Large intestine (tissue), 12 donors: ENCODE measurements at places on chromosomes 6 and 20.
A peak's percentile ranks its signal among the peaks of the same experiment; 100 is the strongest.

- no peak for DNase-seq
These were observed 8.8 kb downstream of the TMEM151B start for GRCh38 chr6:44278774-44279697.

DNA sequence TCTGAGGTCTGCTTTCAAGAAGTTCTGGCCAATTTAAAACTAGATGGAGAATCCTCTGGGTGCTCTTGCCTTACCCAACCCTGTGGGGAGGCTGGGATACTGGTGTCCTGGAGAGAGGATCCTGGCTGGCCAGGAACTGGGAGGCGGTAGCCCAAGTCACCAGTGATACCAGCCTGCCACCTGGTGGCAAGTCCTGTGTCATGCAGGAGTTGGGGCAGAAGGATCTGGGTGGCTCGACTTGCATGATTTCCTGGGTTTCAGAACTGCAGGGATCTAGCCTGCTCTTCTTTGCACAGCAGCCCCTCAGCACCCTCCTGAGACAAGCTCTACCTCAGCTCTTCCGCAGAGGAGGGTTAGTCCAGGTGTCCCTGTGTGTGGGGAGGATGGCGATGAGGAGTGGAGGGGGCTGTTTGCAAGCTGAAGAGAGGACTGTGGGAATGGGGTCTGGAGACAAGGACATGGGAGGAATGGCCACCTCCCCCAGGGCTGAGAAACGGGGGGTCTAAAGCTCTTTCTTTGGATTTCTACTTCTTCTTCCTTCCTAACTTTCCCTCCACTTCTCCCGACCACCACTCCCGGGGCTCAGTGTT, 4.2 kb downstream of the KCNK17 start:
- DNase-seq, result peak; percentile 69

DNA sequence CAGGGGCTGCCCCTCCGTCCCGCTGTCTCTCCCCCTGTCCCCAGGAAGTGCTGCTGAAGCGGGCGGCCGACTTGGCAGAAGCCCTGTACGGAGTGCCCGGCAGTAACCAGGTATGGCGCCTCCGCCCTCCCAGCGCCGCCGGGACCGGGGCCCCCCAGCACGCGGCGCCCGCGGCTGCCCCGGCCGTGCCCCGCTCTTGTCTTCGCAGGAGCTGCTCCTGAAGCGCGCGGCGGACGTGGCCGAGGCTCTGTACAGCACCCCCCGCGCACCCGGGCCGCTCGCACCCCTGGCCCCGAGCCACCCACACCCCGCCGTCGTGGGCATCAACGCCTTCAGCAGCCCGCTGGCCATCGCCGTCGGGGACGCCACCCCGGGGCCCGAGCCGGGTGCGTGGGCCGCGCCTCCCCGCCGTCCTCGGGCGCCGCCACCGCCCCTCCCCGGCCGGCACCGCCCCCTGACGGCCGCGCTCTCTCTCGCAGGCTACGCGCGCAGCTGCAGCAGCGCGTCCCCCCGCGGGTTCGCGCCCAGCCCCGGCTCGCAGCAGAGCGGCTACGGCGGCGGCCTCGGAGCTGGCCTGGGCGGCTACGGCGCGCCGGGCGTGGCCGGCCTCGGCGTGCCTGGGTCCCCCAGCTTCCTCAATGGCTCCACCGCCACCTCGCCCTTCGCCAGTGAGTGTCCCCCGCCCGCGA, 48.4 kb downstream of the CPXM1 start:
- peak; percentile 37 for DNase-seq

DNA sequence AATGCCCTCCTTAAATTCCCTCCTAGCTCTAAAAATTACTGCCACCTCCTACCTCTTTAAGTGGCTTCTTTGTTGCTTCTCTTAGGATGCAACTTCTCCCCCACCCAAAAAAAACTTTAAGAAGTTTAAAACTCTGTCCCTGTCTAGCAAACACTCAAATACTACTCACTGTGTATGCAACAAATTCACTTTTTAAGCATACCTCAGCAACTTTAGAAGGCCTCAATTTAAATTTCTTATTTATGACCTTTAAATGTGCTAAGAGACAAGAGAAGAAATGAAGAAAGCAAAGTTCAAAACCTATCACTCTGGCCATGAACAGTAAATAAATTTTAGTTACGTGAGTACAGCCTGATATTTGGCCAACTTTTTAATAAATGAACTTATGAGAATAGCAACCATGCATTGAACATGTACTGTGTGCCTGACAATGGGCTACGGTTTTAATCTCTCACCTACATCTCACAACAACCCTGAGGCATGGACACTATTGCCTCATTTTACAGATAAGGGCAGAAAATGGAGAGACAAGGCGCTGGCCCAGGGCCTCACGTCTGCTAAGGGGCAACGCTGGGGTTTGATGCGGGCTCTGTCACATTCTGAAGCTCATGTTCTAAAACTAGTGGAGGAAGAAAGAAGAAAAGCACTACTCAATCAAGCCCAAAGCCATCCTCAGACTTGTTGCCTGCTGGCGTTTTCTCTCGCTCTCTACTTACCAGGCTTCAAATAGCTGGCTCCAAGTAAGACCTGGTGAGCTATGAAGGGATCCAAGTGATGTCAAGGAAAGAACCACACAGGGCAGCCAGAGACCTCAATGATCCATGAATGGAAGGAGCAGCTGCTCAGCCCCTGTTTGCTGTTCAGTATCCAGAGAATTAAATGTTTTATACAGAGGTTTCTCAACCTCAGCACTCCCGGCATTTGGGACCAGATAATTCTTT, 99.8 kb downstream of the TBC1D7 start:
- no peak for DNase-seq

DNA sequence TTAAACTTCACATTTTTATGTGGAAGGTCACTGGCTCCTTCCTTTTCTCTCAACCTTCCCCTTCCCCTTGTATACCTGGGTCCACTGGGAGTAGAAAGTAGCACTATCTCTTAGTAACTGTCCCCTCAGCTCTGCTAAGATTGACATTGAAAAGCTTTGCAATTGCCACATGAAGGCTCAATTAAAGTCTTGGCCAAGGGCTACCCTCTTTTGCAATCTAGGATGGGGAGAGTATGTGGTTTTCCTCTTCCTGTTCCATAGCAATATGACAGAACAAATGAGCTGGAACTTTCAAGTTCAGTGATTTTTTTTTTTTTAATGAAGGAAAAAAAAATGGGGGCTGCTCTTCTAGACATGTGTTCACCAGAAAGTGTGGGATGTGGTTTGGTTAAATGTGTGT, 37.1 kb downstream of the PROKR2 start:
- DNase-seq, result no peak

DNA sequence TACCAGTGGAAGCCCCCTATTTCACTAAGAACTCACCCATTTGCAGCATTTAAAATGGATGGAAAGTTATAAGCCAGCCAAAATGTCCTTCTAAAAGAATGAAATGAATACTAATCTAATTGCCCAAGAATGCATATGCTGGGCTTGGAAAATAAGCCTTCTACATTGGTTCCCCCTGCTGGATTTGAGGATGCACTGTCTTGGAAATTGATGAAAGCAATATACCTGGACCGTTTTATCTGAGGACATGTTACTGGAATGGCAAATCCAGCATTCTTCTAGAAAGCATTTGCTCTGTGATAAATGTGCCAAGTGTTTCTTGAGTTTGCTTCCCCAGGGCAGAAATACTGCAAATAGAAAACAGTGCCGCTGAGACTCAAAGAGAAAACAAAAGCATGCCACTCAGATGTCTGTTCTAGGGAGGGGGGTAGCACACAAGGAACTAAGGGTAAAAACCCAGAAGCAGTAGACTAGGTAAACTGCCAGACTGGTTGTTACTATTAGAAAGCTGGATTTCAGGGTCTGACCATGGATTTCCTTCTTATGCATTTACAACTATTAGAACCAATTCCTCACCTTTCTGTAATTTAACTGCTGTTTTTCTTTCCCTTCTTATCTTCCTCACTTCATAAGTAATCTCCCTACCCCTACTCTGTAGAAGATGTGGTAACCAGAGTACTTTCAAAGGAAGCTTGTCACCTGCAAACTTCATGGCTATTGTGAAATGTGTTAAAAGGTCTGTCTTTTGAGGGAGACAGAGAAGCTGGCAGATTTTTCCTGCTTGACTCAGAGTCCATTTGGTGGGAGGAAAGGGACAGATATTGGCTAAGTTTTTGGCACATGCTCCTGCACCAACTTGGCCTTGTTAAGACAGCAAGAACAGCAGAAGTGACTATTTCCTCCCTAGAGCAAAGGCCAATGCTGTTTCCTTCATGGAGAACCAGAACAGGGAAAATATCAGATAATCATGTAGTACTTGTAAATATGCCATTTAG, 642.6 kb downstream of the KIF16B start:
- peak; percentile 57 for DNase-seq

- no peak for DNase-seq
These were observed 200.6 kb downstream of the GMPR start for GRCh38 chr6:16438718-16439591.

DNA sequence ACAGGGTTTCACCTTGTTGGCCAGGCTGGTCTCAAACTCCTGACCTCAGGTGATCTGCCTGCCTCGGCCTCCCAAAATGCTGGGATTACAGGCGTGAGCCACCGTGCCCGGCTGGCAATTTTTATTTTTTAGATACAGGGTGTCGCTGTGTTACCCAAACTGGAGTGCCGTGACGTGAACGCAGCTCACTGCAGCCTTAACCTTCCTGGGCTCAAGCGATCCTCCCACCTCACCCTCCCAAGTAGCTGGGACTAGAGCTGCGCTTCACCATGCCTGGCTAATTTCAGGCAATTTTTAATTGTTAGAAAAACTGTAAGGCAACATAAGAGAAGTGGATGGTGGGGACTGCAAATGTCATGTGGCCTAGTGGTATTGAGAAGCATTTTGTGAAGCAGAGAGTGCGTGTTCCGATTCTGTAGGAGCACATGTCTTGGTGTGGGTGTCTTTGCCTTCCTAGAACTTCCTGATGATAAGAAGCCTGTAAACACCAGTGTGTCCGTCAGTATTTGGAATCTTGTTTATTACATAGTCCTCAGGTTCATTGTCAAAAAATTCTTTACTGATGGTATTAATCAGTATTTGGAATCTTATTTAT, 18.0 kb downstream of the JARID2 start:
- no peak for DNase-seq
